ENCODE measurements at places on chromosomes 1 and 21.
A peak's percentile ranks its signal among the peaks of the same experiment; 100 is the strongest.

DNA sequence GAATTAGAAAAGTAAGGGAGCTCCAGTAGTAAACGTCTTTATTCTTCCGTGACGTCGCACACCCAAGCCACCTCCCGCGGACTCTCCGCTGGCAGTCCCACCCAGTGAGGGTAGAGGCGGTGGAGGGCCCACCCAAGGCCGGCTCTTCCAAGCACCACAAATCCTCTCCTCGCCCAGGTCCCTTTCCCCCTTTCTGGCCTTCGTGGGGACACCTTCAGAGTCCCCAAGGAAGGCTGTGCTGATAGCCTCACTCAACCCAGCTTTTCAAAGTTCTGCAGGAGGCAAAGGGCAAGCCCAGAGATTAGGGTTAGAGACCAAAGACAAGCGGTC, 349 bp upstream of the GPN2 start:
- no peak for DNase-seq

GRCh38 chr1:231678011-231678432, 51.4 kb downstream of the DISC1 start:
- no peak for DNase-seq

DNA sequence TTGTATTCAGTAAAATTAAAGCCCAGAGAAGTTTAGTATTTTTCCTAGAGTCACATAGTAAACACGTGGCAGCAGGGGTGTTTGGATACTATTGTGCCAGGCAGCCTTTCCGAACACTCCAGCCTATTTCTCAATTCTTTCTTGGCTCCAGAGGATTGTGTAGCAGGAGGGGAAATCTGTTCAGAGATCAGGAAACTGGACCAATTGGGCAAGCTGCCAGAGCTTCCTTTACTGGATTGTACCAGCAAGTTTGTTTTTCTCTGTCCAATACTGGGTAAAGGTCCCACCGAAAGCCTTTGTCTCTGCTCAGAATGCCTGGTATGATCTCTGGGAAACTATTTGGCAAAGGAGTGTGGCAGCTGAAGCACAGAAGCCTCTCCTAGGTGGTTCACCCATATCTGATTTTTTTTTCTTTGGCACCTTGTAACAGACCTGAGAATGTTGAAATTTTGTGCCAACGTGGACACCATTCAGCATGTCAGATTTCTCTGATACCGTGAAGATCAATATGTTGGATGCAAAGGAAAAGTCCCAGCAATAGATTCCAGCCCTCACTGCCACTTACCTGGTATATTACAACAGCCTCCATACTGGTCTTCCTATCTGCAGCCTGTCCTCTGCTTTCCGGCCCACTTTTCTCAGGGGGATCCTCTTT, 126.2 kb downstream of the FGGY start:
- no peak for DNase-seq

DNA sequence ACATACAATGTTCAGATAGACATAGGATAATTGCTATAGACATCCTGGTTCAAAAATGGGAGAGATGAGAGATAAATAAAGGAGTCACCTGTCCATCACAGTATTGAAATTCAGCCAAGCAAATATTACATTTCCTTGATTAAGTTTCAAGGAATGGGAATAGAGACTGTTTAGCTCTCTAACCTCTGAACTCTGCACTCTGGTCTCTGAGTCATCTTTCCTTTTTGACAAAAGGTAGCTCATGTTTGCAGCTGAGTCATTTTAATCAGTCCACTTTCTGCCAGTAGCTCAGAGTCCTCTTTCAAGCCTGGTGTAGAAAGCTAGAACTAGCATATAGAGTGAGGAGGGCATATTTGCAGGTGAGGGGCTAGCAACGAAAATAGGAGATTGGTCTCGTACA, 51.4 kb upstream of the GJA8 start:
- no peak for DNase-seq

DNA sequence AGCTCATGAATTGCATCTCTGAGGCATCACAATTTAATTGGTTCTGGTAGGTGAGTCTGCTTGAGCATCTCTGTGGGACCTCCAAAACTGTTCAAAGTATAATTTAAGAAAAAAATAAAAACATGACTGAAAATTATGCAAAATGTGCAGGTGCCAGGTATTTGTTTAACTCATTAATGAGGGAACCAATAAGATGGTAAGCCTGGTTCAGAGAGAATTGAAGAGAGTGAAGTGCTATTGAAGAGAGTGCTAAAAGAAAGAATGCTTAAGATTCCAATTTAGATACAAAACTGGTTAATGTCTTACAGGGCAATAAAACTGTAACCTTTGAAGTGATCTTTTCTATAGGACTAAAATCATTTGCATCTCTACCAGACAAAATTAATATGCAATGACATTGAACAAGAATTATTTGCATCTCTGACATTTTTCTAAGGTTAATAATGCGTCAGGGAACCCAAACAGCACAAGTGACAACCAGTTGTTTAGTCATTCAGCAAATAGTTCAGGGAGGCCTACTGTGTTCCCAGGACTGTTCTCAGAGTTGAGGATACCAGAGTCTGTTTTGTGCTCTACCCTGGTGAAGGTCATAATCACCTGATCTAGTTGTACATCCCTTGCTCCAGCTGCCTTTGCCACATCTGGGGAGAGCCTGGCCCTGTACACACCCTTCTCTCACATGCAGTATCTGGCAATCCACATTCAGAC, 183.5 kb downstream of the PATJ start:
- DNase-seq: no peak

GRCh38 chr1:38207275-38207674, 160.7 kb upstream of the POU3F1 start:
- no peak for DNase-seq

DNA sequence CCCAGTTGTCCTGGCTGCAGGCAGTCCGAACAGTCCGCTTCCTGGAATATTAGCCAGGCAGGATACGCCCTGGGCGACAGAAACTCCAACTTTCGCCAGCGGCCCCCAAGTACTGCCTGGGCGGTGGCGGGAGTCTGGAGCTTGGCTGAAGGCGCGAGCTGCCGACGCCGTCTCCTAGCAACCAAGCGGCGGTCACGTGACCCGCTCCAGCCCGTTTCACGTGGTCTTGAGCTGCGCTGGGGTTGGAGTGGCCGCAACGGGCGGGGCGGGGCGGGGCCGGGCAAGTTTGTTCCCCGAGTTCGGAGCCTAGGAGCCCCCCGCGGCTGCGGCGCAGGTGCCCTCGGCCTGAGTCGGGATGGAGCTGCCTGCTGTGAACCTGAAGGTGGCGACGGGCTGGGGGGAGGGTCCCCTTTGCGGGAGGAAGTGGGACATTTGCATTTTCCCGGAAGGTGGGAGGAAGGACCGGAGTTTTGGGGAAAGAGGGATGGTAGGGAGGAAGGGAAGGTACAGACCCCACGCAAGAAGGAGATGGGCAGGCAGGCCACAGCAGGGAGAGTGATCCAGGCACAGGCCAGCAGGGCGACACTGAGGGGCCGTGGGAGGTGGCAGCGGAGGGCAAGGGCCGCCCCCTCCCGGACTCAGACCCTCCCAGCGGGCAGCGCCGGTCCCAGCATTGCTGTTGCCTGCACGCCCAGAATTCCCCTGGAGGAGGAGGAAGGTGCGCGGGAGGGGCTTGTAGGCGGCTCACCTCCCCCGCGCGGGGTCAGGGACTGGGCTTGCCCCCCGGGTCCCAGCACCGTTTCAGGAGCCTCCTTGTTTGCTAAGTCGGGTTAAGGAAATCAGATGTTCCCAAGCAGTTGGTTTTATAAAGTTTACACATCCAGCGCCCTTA, at the start of gene AGTRAP:
Gene AGTRAP, plus strand, starts transcription at position 283 of the 892 bp plus-strand sequence. Its CDS starts 73 bp downstream, at position 356.
- DNase-seq: peak; percentile 89

DNA sequence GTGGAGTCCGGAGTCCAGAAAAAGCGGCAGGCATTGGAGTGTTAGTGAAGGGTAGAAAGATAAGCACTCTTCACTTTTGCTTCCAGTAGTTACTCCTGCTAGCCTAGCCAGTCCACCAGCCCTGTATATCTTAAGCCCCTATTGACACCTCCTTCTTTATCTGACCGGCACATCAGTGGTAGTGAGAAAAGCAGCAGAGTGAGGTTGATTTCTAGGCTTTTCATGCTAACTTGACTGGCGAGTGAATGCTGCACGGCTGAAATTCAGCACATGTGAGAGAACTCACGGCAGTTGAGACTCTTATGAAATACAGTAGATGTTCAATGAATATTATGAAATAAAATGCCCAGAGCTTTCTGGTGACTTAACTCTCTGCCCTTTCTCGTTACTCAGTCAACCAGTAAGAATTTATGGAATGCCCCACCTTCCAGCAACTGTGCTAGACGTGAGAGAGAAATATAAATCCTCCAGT, 128.2 kb downstream of the CACHD1 start:
- no peak for DNase-seq

DNA sequence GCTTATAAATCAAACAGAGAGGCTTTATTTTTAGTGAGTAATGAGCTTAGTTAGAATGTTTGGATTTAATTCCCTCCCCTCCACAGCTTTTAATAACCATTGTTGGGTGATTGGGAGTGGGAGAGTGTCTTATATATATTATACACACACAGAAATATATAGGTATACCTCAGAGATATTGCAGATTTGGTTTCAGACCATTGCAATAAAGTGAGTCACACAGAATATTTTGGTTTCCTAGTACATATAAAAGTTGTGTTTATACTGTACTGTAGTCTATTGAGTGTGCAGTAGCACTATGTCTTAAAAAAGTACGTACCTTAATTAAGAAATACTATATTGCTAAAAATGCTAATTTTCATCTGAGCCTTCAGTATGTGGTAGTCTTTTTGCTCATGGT, 44.4 kb downstream of the RPS6KC1 start:
- DNase-seq: no peak

DNA sequence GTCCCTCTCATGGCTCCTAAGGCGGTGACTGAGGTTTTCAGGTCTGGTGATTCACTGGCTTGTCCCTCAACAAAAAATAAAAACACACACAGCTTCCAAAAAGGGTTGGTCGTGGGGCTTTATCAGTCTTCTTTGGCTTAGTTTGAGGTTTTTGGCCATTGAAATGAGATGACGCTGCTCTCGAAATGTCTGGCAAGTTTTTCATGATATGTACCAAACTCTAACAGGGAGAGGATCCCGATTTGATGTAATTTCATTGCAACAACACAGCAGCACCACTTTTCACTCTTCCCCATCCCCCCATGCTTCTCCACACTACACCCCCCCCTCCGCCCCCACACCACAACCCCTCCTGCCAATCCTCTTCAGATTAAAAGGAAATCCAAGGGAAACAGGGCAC, 187.1 kb upstream of the NFIA start:
- no peak for DNase-seq

GRCh38 chr1:73635021-73635420, 563.0 kb downstream of the LRRIQ3 start:
- DNase-seq: no peak

DNA sequence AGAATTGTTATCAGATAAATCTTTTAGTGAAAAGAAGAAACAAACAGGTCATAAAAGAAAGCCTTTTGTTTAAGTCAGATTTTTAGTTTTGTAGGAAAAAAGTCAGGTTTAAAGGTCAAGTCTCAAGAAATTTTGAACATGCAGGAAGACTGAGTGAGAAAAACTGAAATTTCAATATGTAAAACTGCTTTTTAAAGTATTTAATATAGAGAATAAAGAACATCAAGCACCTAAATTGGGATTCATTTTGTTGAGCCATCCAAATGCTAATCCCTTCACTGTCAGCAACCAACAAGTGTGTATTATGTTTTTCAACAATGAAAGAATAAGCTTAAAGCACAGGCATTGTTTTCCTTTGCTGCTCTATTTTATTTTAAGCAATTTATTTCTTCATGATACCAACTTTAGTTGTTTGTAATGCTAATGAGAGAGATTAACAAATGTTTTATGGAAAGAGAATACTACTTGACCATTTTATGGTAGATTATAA, 114.9 kb upstream of the SERTAD4 start:
- no peak for DNase-seq

GRCh38 chr1:38814984-38815464, 44.5 kb downstream of the RRAGC start:
- peak; percentile 18 for DNase-seq

DNA sequence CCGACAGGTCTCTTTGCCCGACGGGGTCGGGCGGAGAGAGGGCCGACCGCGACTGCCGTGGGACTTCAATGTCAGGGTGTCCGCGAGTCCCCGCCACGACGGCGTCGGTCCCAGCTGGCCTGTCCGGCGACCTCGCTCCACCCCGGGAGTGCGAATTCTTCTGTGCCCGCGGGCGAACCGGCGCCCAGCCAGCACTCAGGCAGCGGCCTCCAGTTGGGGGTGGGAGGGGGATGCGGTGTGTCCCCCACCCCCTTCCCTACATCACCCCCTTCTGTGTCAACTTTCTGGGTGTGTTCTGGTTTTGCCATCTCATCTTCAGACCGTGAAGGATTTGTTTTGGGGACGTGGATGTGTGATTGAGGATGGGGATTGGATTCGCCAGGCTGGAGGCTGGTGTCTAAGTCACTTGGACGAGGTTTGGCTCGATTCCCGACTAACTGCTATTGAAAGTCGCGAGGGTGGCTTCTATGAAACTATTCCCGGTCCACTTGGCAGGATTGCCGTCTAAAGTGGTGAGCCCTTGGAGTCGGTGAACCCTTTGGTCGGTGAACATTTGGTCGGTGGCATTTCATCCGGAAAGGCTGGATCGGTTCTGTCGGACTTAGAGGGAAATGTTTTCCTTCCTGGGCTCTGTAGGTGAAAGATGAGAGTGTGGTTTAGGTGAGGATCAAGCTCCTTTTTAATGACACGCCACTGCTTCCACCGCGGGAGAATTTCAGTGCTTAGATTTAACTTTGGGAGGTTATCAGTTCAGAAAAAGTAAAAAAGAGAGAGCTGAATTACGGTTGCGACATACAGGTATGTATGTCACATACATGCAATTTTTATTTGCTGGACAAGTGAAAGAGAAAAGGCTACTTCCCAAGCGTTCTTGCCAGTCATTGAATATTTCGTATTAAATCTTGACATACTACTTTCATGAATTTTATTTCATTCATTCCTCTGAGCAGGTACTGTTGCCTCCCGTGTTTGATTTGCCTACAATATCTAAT, 771 bp downstream of the ABCD3 start:
- DNase-seq: no peak

DNA sequence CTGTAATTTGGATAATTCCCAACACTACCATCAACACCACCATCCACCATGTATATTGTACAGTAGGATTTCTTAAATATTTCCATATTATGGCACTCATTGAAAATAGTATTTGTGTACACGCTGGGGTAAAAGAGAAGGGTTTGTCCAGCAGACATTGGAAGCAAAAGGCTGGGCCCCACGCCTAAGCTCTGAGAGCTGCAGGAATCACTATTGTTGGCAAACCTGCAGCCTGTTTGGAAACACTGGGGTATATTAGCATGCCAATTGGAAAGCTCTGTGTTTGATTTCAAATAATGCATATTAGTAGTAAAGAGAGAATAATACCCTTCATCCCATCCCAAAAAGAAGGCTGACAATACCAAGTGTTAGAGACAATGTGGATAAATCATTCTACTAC, 81.5 kb upstream of the DPYD start:
- DNase-seq: no peak

DNA sequence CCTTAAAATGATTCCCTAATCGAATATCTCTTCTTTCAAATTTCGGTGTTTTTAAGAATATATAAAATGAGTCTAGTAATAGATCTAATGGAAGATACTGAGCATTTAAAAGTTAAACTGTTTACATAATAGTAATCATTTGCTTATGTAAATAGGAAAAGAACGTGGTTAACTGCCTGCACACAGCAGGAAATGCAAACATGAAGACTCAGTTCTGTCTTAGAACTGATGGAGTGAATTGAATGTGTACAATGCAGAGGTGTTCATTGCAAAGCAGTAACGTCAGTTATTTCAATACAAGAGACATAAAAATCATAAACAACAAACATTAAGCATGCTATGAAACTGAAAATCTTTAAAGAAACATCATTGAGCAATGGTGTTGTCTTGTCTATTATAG, 359.4 kb upstream of the ADAMTS5 start:
- no peak for DNase-seq

- no peak for DNase-seq
Measured at GRCh38 chr1:63984930-63985290, 211.1 kb downstream of the ROR1 start.
